NCI-H187 (cell line): ENCODE measurements at places on chromosomes 1 and 21.

GRCh38 chr1:197312163-197312562 is 44.1 kb downstream of the CRB1 start:
- no peak for DNase-seq

DNA sequence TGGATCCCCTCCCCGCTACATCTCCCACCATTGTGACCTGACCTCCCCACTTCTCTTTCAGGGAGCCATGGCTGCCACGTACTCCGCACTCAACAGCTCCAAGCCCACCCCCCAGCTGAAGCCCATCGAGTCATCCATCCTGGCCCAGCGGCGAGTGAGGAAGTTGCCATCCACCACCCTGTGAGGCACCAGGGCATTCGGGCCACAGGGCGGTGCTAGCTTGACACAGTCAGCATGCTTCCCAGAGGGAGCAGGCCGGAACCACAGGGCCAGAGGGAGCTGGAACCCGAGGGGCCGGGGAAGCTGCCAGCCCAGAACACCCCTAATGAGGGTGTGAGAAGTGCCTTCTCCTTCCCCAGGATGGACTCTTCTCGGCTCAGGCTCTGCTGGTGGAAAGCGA is 44.5 kb downstream of the RPS6KA1 start:
- no peak for DNase-seq

DNA sequence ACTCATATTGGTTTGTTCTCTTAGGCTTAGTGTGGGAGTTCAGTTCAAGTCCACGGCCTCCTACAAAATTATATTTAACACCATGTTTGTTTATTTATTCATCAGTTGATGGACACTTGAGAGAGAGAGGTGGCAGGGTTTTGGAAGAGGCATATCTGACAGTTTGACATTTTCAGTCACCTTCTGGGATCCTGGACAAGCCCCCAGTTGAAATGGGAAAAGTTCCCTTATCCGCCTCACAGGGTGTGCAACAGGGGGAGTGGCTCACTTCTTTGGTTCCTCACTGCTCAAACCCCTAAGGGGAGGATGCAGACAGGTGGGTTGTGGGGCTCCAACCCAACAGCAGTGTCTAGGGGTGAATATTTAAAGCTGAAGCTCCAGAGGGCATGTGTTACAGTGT is 52.3 kb upstream of the TNFSF18 start:
- DNase-seq, result no peak

DNA sequence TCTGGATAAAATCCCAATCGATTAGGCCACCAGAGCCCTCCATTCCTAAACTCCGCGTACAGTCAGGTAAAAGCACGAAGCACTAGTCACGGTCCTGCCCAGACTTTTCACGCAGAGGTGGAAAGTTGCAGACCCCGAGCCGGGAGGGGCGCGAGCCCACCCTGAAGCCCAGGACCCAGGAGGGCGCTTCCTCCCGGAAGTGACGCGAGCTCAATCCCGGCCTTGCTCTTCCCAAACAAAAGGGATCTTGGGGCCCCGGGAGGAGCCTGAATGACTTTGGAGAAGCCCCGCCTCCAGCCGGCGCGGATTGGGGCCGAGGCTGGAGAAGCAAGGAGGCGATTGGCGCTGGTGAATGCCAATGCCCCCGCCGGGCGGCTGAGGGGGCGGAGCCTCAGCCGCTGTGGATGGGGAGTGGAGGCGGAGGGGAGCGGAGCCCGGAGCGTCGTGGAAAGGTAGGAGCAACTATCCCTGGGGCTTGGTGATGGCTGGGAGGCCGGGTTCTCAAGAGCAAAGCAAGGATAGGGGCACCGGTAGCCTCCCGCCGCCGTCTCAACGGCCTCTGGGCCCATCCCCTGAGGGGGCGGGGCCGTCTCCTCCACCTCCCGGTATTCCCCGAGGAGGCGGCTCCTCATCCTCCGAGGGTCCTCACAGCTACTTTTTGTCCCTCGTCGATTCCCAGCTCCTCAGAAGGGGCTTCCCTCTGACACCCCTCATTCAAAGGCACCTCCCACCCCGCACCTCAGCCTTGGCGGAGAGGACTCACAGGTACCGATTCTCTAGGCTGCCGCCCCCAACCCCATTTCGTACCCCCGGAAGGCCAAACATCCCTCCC is at the start of gene CTTNBP2NL:
Gene CTTNBP2NL, plus strand, starts transcription at position 394 of the 832 bp plus-strand sequence. CDS start 19,952 bp downstream, outside the sequence.
- peak; percentile 88 for DNase-seq

DNA sequence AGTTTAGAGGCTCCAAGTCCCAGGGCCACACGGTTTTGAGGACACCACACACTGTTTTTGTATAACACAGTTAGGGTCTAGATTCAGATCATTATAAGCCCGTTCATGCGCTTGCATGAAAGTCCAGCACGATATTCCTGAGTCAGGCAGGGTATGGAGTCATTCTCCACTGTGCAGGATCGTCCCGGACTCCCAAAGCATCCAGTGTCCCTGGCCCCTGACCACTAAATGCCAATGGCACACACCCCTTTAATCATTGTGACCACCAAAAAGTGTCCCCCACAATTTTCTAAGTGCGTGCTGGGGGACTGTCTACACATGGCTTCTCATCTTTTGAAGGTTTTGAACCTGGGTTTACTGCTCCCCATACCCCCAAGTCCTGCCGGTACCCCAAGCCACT is 27.1 kb upstream of the PTPRF start:
- no peak for DNase-seq

GRCh38 chr1:2194319-2194897 is at the start of gene FAAP20:
FAAP20 (minus strand) TSS chr1:2194772; CDS start chr1:2194749, 23 bp downstream.
- DNase-seq, result peak; percentile 46

DNA sequence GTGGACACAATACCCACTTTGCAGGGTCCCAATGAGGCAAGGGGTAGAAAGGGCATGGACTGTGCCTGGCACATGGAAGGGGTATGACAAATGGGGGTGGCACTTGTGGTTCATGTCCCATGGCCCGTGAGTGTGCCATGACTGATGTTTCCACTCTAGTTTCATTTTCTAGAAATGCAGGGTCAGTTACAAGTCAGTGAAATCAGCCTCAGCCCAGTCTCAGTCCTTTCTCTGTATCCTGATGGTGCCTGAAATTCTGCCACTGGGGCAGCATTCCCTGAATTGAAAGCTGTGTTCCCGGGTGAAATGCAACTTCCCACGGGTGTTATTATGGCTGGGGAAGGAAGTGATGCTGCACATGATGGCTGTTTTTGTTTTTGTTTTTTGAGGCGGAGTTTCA is 110.8 kb upstream of the ZBTB40 start:
- no peak for DNase-seq

GRCh38 chr1:31082385-31082784 is 16.9 kb upstream of the PUM1 start:
- DNase-seq, result no peak

GRCh38 chr1:30314591-30314990 is 408.8 kb downstream of the MATN1 start:
- no peak for DNase-seq

- no peak for DNase-seq
These were observed 8.5 kb upstream of the COL8A2 start for GRCh38 chr1:36133484-36133883.

GRCh38 chr1:47637111-47637685 is 199.4 kb downstream of the FOXD2 start:
- no peak for DNase-seq
